ENCODE measurements at places on chromosomes 3 and 15.

DNA sequence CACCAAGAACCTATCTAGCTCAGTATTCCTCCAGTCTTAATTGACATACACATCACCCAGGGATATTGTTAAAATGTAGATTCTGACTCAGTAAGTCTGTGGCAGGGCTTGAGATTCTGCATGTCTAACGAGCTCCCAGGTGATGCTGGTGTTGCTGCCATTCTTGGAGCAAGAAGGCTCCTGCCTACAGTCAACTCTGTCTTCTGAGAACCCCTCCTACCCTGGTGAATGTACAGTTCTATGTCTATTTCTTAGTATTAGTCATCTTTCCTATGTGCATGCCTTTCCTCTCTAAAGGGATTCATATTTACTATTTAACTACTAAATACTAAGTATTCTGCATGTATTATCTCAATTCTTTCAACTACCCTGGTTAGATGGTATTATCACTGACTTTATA, 268.7 kb downstream of the EDEM1 start:
- no peak for DNase-seq

DNA sequence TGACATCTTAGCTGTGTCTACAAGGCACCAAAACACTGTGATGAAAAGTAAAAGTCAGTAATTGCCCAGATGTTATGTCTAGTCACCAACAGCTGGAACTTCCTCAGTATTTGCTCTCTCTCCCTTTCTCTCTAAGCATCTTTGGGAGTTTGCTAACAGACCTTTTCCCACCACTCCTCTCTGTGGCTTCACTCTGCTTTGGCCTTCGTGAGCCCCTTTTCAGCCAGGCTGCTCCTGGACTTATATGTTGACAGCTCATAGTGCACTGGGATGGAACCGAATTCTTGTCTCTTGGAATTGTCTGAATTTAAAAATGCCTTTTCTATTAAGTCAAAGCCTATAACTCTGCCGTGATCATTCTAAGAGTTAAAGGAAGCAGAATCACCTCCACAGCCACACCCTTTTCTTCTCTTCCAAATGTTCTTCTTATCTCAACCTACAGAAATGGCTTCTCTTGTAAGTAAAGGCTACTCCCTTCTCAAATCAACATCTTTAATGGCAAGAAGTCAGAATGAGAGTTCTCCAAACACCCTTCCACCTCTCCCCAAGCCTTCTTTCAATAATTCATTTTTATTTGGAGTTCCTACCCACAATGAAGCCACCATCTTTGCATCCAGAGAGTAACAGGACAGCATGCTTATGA, 17.2 kb upstream of the FOXP1 start:
- no peak for DNase-seq

- DNase-seq, result no peak
Observed at GRCh38 chr3:54168451-54168850, 46.1 kb downstream of the CACNA2D3 start.

DNA sequence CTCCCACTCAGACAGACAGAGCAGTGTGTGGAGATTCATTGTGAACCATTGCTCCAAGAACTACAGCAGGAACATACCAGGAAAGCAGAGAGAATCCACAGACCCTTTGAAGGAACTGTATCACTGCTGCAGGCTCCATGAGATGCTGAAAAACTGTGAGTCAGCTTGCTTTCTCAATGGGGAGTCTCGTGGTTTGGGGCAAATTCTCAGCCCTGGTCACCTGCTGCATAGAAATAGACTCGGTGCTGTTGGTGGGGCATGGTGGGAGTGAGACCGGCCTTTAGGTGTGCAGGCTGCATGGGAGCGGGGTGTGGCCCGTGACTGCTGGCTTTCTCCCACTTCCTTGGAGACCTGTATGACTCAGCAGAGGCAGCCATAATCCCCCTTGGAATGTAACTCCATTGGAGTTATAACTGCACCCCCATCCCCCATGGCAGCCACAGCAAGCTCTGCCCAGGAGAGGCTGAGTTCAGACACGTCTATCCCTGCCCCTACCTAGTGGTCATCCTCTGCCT, 35.6 kb downstream of the ALCAM start:
- DNase-seq, result peak; percentile 49

- DNase-seq, result no peak
Observed at GRCh38 chr3:183233966-183234365, 19.1 kb upstream of the B3GNT5 start.

GRCh38 chr3:159322322-159322939, 520.6 kb downstream of the MFSD1 start:
- no peak for DNase-seq

GRCh38 chr3:64575211-64575844, 112.5 kb downstream of the ADAMTS9 start:
- DNase-seq, result peak; percentile 32

DNA sequence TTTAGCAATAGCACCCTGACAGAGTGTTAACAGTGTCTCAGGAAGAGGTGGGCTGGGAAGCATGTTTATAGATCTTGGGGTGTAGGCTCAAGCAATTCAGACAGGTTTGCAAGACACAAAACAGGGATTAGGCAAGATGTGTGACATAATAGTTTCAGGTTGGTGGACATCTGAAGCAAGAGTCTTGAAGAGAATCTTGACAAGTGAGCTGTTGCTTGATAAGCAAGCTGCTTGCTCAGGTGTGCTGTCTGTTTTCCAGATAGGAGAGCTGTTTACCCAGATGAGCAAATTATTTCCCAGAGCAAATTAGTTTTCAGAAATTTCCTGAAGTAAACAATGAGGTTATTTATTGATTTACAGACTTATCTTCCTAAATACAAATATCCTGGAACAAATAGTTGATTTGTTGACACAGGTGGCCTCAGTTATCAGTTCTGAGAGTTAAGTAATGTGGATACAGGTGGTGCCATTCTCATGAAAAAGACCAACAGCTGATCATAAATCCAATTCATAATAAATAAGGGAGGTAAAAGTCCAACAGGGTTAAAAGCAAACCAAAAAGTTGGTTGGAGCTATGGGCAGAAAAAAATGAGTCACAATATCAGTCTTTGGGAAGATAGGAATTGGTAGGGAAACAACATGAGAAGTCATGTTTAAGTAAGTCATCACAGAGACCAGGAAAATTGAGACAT, 437.3 kb downstream of the TBL1XR1 start:
- no peak for DNase-seq

GRCh38 chr15:88810446-88810845, 7.2 kb downstream of the ACAN start:
- no peak for DNase-seq

DNA sequence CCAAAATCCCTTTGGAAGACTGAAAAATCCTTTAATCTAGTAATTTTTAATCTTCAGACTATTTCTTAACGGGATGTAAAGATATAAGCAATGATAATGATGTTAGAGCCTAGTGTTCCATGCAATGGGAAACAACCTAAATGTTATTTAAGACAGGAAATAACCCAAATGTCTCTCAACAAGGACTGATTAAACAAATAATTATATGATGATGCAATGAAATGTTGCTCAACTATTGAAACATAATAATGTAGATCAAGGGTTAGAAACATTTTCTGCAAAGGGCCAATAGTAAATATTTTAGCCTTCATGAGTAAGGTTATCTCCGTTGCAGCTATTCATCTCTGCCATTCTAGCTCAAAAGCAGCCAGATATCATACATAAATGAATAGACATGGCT, 275.4 kb downstream of the NEK10 start:
- DNase-seq, result no peak

- DNase-seq, result no peak
Observed at GRCh38 chr15:78574944-78575343, 9.6 kb downstream of the CHRNA5 start.

GRCh38 chr3:161990036-161990435, 493.4 kb downstream of the OTOL1 start:
- no peak for DNase-seq

DNA sequence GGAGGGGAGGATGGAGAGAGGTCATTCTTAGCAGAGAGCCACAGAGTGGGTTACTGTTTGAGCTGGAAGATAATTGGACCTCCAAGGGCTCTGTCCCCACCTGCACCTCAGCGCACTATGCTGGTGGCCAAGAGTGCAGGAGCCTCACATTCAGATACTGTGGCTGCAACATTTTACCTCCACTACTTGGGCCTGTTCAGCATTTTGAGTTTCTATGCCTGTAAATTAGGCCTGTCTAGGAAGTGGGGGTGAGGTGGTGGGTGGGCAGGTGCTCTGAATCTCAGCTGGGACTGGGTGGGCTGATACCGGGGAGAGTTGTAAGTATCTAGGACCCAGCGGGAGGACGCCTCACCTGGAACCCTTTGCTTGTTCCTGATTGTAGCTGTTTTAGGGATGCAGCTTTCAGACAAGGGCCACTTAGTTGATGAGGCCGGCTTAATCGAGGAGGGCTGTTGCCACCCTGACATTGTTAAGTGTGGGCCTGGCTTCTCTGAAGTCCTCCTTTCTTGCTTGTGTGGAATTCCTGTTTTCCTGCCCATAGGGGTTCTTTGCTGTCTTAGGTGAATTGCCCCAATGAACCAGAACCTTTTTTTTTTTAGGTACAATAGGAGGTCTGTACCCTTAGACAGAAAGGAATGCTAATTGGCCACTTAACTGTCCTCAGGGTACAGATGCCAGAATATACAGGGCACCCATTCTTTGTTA, 83.8 kb downstream of the SMAD3 start:
- DNase-seq, result no peak

DNA sequence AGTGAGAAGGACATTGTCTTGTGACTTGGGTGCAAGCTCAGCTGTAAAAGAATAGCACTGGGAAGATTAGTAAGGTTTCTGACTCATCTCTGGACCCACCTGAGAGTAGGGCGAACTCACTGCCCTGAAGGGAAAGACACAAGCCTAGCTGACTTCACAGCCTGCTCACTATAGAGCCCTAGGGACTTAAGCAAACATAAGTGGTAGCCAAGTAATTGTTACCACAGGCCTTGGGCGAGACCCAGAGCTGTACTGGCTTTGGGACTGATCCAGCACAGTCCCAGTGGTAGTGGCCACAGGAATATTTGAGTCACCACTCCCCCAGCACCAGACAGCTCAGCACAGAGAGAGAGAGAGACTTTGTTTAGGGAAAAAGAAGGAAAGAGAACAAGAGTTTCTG, 429.9 kb downstream of the TBL1XR1 start:
- DNase-seq, result peak; percentile 25
